ENCODE measurements at places on chromosomes 6 and 20.

DNA sequence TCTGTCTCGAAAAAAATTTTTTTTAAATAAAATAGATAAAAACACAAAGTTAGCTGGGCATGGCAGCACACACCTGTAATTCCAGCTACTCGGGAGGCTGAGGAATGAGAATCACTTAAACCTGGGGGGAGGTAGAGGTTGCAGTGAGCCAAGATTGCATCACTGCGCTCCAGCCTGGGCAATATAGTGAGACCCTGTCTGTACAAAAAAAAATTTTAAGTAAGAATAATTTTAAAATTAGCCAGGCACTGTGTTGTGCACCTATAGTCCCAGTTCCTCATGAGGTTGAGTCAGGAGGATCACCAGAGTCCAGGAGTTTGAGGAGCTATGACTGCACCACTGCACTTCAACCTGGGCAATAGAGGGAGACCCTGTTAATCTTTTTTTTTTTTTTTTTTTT is 149.2 kb upstream of the SHLD1 start:
- no peak for DNase-seq

DNA sequence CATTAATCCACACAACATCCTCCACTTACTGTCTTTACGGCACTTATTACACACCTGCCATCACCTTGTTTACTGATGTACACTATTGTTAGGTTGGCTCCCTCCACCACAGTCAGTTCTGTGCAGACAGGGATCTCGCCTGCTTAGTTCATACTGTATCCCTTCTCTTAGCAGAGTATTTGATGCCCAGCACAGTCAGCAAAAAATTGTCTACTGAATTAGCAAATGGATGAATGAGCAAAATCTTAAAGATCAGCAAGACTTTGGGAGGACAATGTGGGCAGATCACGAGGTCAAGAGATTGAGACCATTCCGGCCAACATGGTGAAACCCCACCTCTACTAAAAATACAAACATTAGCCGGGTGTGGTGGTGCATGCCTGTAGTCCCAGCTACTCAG is 109.8 kb upstream of the ATXN1 start:
- no peak for DNase-seq

- DNase-seq, result peak; percentile 78
Observed at GRCh38 chr6:43838276-43839036, 68.4 kb downstream of the VEGFA start.

DNA sequence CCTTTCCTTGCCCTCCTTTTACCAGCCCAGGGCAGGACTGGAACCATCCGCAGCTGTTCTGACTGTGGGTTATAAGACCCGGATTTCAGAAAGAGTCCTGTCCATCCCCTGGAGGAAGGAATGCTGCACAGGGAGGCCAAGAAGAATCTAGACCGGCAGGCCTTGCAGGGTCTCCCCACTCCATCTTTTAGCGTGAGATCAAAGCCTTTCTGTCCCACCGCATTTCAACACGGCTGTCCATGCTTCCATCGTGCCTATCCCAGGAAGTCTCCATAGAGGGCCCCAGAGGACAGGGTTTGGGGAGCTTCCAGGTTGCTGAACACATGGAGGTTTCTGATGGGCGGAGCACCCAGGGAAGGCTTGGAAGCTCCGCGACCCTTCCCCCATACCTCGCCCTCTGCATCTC is 79.3 kb upstream of the AGPAT4 start:
- no peak for DNase-seq

GRCh38 chr6:127918506-127919427 is 17.9 kb upstream of the THEMIS start:
- DNase-seq, result no peak

- DNase-seq, result no peak
Observed at GRCh38 chr20:17488916-17489600, 42.1 kb downstream of the BFSP1 start.

DNA sequence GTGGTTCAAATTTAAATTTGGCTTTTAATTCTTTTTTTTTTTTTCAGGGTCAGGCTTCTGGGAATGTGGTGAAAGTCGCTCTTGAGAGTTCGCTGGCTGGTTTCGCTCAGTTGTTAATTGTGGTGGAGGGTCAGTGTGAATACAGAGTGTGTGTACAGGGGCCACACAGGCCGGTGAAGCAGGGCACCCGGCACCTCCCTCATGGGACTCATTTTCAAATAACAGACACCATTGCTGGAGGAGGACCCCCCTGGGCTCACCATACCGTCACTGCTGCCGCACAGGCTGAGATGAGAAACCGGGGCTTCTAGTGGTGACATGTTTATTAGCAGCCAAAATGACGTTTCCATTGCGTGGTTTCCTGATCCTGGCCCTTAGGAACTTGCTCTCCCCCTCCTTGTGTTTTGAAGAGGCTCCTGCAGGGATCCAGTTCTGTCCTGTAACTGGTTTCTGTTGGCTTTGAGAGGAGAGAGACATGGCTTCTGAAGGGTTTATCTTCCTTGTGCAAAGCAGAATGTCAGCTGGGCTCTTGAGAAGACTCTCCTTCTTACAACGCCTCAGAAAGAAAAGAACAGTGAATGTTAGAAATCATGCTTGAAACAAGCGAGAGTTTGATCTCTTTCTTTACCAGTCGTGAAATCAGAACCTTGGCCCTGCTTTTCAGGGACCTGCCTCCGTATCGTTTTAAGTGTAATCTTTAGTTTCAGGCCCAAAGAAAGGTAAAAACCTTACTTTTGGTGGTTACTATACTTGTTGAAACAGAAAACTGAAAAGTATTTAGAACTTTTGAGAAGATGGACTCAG is 37.8 kb downstream of the DUSP22 start:
- no peak for DNase-seq

DNA sequence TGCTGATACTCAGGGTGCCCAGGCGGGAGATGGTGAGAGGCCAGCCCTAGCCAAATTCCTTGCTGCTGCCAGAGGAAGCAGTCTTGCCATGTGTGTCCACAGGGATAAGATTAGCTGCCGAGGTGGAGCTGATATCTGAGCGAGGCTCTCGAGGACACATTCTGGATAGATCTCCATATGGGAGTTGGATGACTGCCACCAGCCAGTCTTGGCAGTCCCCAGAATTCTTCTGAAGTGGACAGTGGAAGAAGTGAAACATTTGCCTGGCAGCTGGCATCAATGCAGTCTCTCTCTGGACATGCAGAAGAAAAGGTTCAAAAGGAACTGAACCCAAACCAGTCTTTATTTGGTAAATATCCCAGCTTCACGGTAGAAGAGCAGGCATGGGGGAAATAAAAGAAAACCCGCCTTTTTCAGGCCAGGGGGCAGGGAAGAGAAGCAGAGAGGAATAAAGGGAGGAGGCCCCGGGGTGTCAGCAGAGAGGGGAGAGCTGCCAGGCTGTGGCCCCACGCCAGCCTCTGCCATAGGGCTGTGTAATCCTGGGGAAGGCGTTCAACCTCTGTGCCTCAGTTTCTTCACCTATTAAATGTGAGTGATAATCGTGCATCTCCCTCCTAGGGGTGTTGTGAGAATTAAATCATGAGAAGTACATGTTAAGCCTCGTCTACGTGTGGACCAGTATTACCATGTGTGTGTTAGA is 3.7 kb upstream of the FUCA2 start:
- DNase-seq, result no peak

- no peak for DNase-seq
Observed at GRCh38 chr6:33575211-33575610, 4.9 kb downstream of the BAK1 start.

- no peak for DNase-seq
Observed at GRCh38 chr6:157967020-157967419, 14.6 kb upstream of the SYNJ2 start.

DNA sequence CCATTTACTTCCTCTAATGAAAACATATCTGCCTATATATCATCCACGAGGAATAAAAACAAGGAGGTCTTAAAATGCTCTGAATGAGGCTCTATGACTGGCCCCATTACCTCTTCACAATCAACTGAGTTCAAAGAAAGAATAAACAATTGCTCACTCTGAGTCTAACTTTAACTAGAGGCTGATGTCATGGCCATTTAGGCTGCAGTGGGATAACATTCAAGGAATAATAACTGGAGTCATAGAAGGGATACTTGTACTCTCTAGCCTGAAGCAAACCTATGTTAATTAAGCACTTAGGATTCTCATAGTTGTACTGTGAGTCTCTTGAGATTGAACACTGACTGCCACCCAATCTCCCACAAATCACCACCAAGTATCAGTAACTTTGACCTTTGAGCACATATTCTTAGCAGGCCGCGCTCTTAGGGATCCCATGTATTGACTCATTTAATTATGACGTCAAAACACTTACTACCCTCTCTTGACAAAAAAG is 70.2 kb downstream of the PERP start:
- DNase-seq, result no peak

- no peak for DNase-seq
Observed at GRCh38 chr6:46215777-46216176, 45.0 kb upstream of the ENPP5 start.

DNA sequence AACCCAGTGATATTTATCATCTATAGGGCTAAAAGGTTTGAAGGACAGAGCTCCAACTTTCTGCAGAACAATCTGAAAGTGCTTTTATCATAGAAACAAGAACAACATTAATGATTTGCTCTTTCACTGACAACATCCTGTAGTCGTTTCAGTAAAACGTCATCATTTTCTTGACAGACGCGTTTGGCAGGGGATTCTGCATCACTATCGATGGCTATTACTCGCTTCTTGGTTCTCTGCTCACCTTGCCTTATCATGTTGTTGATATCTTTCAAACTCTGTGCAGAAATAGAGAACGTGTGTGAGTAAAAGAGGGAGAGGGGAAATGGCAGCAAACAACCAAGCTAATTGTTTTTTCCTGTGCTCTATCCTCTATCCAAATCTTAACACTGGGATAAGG is 47.1 kb upstream of the SAMHD1 start:
- no peak for DNase-seq

- DNase-seq, result no peak
Observed at GRCh38 chr20:23311947-23312506, 38.6 kb upstream of the NXT1 start.

GRCh38 chr6:74956559-74957428 is 249.1 kb downstream of the COL12A1 start:
- no peak for DNase-seq

- DNase-seq, result peak; percentile 40
Observed at GRCh38 chr20:62238569-62239277, 402 bp downstream of the OSBPL2 start.

GRCh38 chr20:40945189-40945588 is 83.4 kb upstream of the TOP1 start:
- no peak for DNase-seq

- no peak for DNase-seq
Observed at GRCh38 chr6:97102145-97102790, 177.7 kb downstream of the KLHL32 start.

- DNase-seq, result no peak
Observed at GRCh38 chr6:33373960-33374910, 17.4 kb upstream of the KIFC1 start.

Data from H54 (cell line).